ENCODE measurements at places on chromosomes 11 and 22.

- no peak for DNase-seq
These were observed 767.9 kb upstream of the API5 start for GRCh38 chr11:42543844-42544419.

DNA sequence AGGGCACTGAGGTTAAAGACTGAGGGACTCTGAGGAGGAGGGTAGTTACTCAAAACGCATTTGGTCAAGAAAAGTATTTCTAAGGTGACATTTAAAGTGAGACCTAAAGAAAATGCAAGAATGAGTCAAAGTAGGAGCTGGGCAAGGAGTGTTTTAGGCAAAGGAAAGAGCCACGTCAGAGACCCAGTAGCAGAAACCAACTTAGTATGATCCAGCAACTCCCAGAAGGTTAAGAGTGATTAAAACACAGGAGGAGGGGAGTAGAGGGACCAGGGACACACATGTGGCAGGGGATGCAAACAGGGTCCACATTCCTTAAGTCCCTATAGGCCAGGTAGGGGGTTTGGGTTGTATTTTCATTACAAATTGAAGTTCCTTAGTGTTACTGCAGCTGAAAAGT lies 24.3 kb upstream of the CCDC34 start:
- DNase-seq = no peak

DNA sequence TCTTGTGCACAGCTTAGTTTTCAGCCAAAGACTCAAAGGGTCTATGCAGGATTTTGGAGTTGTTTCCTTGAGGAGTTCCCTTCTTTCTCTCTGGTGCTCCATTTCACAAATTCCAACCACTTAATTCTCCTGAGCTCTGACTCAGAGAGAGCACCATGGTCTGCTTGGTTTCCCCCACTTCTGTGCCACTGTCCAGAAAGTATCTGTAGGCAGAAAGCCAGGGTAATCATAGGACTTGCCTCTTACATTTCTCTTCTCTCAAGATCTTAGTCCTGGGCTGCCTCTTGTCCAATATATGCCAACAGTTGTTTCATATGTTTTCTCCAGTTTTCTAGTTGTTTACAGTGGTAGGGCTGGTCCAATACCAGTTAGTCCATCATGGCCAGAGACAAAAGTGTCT lies 6.4 kb upstream of the MRGPRD start:
- no peak for DNase-seq

- no peak for DNase-seq
These were observed 71.8 kb upstream of the PAX6 start for GRCh38 chr11:31882951-31883392.

Measured in CD4-positive, alpha-beta T cell treated with Interleukin-4 for 1 hour (primary cell).